ENCODE measurements at places on chromosomes 5 and 9.

GRCh38 chr5:58266402-58266801 is 193.5 kb downstream of the PLK2 start:
- DNase-seq: no peak

DNA sequence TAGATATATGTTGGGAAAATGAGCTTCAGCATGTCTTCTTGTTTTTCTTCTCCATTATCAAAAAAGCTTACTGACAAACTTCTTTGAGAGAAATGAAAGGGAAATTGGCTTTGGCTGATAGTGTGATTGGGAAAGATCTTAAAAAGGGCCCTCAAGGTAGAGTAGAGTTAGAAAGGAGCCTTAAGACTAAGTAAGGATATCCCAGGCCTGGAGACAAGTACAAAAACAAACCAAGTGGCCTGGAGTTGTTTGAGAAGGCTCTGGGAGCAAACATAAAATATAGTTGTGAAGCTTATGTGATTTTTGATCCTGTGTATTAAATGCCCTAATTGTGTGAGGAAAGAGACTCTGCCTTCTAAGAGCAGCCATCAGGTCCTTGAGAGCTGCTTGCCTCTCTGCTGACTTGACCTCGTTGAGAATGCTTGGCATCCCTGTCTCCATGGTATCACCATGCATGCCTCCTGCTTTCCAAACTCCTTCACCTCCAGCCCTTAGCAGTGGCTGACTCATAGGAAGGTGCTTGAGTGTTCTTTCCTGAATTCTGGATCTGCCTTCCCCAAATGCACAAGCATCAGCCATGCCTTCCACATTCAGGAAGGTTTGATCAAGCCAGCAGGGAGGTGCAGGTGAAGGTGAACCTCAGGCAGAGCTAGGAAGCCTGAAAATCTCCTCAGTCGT is 78.9 kb downstream of the SMARCA2 start:
- DNase-seq: no peak

GRCh38 chr9:120837921-120838320 is 4.8 kb downstream of the PSMD5 start:
- no peak for DNase-seq

GRCh38 chr5:141186897-141187512 is at the start of gene PCDHB9:
Gene PCDHB9 (plus strand): TSS chr5:141187161. CDS start chr5:141187319, 158 bp downstream.
- DNase-seq: peak; percentile 25

DNA sequence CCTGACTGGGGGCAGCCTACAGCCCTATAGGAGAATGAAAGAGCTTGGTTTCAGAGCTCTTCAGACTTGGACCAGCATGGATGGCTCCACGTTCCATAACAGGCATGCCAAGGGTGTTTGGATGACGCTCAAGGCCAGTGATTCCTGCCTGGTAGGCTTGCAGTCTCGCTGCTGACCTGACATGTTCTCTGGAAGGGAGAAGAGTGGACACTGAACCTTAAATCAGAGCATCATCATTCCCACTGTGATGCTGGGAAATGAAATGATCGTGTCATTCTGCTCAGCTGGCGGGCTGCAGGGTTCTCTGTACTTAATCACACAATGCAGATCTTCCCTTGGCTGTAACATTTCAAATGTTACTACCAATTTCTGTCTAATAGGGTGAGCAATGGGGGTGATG is 57.0 kb downstream of the CFAP90 start:
- DNase-seq: no peak

DNA sequence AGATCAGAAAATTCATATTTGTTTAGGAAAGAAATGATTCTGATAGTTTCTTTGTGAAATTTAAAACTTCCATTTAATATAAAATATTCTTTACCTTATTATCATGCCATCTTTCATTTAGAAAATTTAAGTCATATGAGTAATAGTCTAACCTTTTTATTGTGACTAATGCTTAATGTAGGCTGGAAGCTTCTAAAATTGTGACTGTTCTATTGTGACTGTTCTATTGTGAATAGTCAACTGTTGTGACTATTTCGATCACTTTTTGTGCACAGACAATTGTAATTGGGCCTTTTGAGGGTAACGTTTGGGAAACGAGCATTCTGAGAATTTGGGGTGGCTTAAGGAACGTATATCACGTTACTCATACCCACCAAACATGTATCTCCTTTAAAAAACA is 100.0 kb downstream of the PARP8 start:
- no peak for DNase-seq

DNA sequence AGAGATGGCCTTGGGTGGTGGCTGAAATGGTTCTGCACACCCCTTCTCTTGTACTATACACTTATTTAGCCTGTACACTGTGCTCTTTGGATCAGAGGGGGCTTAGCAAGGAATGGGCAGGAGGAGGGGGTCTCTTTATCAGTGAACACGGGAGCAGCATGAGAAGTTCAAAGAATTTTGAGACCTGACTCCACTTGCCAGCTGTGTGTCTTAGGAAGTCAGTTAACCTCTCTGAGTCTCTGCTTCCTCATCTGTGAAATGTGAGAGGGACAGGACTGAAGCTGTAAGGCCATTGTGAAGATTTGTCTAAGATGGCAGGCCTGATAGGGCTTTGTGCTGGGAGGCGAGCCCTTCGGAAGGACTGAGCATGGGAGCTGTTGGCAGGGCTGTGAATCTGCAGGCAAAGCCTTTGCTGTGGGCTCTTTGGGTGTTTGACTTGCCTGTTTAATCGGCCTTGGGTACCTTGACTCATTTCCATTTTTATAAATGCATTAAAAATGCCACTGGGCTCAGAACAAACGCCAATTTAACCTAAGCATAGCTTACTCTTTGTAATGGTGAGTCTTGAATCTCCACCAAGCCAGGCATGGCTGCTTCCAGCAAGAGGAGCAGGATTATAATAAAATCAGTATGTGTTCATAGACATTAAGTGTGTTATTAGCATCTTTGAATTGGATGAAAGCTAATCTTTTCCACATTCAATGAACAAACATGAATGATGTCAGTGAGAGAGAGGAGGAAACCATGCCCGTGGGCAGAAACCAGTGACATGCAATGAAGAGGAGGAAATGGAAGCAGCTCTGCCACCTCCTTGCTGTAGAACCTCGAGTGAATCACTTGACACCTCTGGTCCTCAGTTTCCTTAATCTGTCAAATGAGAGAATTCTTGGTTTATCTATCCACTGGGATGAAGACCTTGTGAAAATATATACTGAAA is 89.4 kb downstream of the MACROH2A1 start:
- DNase-seq: no peak

- no peak for DNase-seq
Measured at GRCh38 chr9:17926246-17926645, 347.4 kb downstream of the SH3GL2 start.

GRCh38 chr9:93955111-93955980 is at the start of gene BARX1:
Gene BARX1 (minus strand): TSS chr9:93955355. CDS start chr9:93955146, 209 bp downstream.
- DNase-seq: no peak

GRCh38 chr5:35855187-35855586 is 1.5 kb upstream of the IL7R start:
- DNase-seq: no peak

DNA sequence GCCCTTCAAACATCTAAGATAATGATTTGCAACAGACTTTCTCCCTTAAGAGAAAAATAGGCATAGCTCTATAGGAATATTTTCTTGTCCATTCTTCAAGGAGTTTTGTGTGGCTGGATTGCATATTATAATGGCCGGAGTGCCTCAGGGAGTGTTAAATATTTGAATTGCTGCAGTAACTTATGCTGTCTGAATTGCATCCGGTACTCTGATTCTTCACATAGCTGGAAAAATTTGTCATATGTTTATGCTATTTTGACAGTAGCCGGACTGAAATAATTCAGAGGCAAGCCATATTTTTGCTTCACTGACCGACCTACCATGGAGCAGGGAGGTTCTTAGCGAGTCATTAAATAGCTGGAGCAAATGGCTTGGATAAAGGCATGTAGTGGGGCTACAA is 621.0 kb downstream of the ACTL7B start:
- DNase-seq: no peak

DNA sequence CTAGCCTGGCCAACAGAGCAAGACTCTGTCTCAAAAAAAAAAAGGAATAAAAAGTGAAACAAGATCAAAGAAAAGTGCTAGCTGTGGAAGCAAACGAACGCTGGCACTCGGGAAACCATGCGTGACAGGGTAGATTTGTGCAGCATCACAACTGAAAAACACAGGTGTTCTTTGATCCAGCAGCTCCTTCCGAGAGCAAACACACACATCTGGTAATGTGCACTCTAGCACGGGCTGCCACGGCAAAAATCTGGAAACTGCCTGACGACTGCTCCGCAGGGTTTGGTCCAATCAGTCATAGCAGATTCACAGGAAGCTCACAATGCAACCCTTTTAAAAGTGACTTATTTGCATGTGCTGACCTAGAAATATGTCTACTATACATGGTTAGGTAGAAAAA is 80.0 kb downstream of the SYK start:
- no peak for DNase-seq

DNA sequence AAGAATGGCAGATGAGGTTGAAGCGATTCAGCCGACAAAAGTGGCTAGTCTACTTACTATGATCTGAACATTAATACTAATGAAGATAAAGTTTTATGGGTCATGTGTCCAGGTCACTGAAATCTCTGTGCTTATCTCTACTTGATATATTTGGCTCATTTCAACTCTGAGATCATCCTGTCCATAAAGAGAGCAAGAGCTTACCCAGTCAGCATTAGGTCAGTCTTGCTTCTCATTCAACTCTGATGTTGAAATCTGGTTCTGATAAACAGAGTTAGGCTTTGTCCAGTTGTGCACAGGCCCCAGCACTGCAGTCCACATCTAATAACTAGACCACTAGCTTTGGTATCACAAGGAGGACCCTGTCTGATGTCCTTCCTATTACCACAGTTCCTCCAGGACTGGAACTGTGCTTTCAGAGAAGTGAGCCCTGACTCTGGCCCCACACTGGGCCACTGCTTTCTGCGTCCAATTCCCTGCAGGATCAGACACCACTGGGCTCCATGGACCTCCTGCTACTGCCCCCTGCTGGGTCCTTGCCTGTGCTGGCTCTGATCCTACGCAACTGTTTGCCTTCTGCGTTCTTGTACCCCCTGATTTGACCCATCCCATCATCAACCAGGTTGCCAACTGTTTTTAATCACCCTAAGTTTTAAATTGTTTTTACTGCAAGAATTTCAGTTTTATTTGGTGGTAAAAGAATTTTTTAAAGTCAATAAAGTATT is 23.7 kb upstream of the FAM120A start:
- DNase-seq: no peak

- DNase-seq: no peak
Measured at GRCh38 chr9:116497095-116497890, 189.8 kb upstream of the TRIM32 start.

DNA sequence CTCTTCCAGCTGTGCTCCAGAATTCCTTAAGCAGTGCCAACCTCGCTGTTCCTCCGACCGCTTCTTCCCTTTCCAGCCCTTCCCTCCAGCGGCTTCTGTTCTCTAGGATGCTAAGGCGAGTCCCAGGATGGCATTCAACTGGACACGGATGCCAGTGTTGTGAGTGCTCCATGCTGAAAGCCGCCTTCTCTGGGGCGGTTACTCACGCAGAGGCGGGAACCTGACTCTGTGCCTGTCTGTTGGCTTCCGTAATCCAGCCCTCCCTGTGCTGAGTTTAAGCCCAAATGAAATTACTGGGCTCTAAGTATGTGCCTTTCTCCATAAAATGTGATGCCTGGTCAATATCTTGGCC is 20.2 kb downstream of the COL5A1 start:
- DNase-seq: no peak

DNA sequence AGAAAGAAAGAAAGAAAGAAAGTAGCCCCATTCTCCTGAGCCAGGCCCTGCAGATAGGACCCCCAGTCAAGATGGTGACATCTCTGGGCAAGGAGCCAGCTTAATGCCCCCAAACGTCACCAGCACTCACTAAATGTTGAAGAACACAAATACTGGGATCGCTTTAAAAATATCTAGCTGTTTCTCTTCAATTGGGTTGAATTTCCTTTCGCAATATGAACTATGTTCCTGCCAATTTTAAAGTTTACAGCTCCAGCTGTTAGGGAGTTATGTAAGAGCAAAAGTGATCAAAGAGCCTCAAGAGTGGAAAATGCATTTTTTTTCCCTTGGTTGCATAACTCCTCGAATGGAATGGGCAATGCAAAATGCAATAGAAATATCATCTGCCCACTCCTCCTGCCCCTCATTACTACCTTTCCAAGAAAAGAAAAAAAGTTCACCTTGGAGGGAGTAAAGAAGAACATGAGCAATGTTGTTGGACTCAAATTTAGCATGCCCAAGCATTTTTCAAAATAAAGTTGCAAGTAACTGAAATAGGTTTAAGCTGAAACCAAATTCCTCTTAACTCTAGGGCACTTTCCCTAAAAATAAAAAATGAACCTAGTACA is 244.2 kb upstream of the PIK3R1 start:
- no peak for DNase-seq

- no peak for DNase-seq
Measured at GRCh38 chr5:94181895-94182294, 436.5 kb downstream of the KIAA0825 start.

DNA sequence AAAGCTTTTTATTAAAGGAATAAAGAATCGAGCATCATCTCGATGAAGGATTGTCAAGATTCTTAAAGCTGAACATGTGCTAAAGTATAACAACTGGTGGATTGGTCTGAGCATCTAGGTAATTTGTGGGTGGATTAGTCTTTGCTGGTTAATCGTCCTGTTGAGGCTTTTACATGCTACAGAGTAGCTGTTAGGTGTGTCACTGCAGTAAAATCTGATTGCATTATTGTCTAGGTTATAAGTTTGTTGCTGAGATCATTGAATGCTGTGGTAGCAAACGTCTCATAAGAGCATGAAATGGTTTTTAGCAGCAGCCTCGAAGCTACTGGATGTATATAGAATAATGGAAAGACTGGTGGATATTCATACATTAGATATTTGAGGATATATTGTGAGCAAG is 7.2 kb downstream of the FBXO38 start:
- no peak for DNase-seq

DNA sequence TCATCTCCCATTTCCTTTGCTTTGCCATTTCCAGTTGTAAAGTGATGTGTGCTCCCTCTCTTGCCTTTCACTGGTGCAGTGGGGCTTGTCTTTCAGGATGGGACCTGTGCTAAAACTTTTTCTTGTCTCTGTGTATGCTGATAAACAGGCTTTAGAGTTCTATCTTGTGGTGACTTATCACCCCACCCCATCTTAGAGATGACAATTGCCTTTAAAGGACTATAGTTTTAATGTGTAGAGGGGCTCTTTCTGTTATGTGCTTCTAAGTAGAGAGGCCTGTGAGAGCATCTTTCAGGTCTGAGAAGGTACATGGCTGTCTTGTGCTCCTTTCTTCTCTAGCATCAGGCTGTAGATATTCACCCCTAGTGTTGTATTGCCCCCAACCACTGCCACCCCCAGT is 21.9 kb downstream of the MAN2A1 start:
- no peak for DNase-seq

- DNase-seq: no peak
Measured at GRCh38 chr5:151082282-151082902, 1.6 kb upstream of the TNIP1 start.

- no peak for DNase-seq
Measured at GRCh38 chr9:127267793-127268525, 3.4 kb downstream of the GARNL3 start.

- DNase-seq: peak; percentile 44
Measured at GRCh38 chr5:100900142-100900795, 2.8 kb downstream of the ST8SIA4 start.

DNA sequence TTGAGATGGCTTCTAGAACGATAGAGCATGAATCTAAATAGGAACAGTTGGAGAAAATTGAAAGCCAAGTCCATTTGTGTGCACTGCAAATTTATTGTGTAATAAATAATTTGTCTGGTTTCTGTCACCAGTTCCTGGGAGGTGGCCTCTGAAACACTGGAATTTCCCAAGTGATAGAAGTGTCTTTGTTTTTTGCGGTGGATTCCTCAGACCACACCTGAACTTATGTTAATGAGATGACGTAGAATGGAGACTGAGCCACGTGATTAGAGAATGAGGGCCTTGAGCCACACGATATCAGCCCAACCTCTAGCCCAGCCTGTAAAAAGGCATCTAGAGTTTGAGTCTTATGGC is 105.1 kb downstream of the MSX2 start:
- DNase-seq: no peak
